Esophagus muscularis mucosa (tissue), 4 donors: ENCODE measurements at places on chromosomes 1 and 21. TPM values are rescaled to one million over a fixed set of nuclear protein-coding genes. Genes with fewer than 3 reads are reported as not detected.

The NTNG1 gene
- total RNA-seq = 3.3 TPM

The CD55 gene
- total RNA-seq = 36.6 TPM

The KRTAP20-2 gene
- total RNA-seq = not detected

The DNALI1 gene
- 11.8 TPM for total RNA-seq

The CDC14A gene
- 6.6 TPM for total RNA-seq

The S100A7 gene
- total RNA-seq = not detected

The PAQR6 gene
- 2.2 TPM for total RNA-seq

The PLPPR4 gene
- total RNA-seq = 0.42 TPM

The TSPAN2 gene
- total RNA-seq = 70.2 TPM

The TMEM53 gene
- total RNA-seq = 4.5 TPM

The F13B gene
- total RNA-seq = not detected

The APOBEC4 gene
- not detected for total RNA-seq

The DPYD gene
- total RNA-seq = 31.1 TPM

The EPHA10 gene
- 0.17 TPM for total RNA-seq

The OR6N1 gene
- total RNA-seq = not detected

The OVAAL gene
- total RNA-seq = not detected

The FHAD1 gene
- total RNA-seq = under 0.01 TPM

The SLC25A33 gene
- 5.1 TPM for total RNA-seq

The SAMD13 gene
- not detected for total RNA-seq

The HCN3 gene
- 1.2 TPM for total RNA-seq

The CRNN gene
- total RNA-seq = 3.7 TPM
